Skin of body (tissue), 3 donors: ENCODE measurements at places on chromosomes 5 and 9. TPM values are rescaled to one million over a fixed set of nuclear protein-coding genes. Genes with fewer than 3 reads are reported as not detected.
A peak's percentile ranks its signal among the peaks of the same experiment; 100 is the strongest.

The ZNF462 gene
- 25.7 TPM for total RNA-seq

The TMEFF1 gene
- total RNA-seq = 4.7 TPM

The EGR1 gene
- 47.6 TPM for total RNA-seq

The KIF20A gene
- total RNA-seq = 16.3 TPM

The CYLC2 gene
- not detected for total RNA-seq

The RNF180 gene
- 4.6 TPM for total RNA-seq

The PNPLA7 gene
- 4.4 TPM for total RNA-seq

The ROR2 gene
- 12.0 TPM for total RNA-seq

DNA sequence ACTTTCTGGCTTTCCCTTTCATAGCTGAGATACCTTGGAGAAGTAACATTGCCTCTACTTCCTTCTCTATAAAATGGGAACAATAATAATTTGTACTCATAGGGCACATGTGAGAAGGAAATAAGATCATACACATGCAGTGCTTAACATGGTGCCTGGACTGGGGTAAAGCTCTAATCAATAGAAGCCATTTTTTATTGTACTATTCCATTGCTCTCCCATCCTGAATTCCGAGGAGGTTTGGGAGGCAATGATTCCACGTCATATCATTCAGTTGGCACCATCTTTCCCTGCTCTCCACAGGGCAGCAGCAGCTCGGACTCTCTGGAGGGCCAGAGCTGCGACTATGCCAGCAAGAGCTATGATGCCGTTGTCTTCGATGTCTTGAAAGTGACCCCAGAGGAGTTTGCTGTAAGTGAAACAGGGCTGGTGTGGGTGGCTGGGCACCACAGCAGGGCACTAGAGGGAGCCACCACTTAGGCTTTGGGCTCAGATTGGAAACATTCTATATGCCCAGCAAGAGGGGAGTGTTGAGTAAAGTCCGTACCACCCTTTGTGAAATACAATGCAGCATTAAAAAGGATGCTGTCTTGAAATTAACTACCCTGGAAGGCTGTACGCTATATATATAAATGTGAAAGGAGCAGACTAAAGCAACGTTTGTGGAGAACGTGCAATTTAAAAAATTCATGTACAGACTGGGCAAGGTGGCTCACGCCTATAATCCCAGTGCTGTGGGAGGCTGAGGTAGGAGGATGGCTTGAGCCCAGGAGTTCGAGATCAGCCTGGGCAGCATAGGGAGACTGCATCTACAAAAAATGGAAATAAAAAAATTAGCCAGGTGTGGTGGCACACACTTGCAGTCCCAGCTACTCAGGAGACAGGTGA, 51.2 kb downstream of the RALGPS1 start:
- DNase-seq = no peak

- peak; percentile 69 for DNase-seq
Measured at GRCh38 chr5:67971223-67971830, 244.2 kb upstream of the PIK3R1 start.

DNA sequence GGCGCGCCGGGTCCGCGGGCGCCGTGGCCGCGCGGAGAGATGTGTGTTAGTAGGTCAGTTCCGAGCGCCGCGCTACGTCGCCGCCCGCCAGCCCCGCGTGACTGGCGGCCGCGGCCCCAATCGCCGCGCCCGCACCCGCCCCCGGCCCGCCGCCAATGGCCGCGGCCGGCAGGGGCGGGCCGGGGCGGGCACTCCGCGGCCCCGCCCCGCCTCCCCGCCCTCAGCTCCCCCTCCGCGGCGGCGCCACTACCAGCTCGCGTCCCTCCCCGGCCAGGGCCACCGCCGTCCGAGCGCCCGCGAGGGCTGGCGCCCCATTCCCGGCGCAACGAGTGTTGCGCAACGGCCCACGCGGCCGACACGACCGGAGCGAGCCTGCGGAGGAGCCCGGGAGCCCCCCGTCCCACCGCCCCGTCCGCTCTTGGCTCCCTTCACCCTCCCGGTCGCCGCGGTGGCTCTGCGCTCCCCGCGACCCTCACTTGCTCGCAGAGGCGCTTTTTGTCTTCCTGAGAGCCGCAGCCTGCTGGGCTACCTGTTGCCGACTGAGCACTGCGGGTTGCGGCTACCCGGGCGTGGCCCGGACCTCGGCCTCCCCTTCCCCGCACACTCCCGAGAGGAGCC, at the start of gene NFIL3:
Gene NFIL3 (minus strand): TSS at position 48 of the 618 bp plus-strand sequence. CDS start 13,098 bp downstream, outside the sequence.
- DNase-seq = peak; percentile 54

- peak; percentile 24 for DNase-seq
Measured at GRCh38 chr5:135375040-135375793, 23.8 kb downstream of the MACROH2A1 start.

- peak; percentile 46 for DNase-seq
Measured at GRCh38 chr9:132769906-132770769, 99.9 kb downstream of the GTF3C4 start.

GRCh38 chr5:140110646-140110957, 3.3 kb upstream of the PURA start:
- DNase-seq = no peak

DNA sequence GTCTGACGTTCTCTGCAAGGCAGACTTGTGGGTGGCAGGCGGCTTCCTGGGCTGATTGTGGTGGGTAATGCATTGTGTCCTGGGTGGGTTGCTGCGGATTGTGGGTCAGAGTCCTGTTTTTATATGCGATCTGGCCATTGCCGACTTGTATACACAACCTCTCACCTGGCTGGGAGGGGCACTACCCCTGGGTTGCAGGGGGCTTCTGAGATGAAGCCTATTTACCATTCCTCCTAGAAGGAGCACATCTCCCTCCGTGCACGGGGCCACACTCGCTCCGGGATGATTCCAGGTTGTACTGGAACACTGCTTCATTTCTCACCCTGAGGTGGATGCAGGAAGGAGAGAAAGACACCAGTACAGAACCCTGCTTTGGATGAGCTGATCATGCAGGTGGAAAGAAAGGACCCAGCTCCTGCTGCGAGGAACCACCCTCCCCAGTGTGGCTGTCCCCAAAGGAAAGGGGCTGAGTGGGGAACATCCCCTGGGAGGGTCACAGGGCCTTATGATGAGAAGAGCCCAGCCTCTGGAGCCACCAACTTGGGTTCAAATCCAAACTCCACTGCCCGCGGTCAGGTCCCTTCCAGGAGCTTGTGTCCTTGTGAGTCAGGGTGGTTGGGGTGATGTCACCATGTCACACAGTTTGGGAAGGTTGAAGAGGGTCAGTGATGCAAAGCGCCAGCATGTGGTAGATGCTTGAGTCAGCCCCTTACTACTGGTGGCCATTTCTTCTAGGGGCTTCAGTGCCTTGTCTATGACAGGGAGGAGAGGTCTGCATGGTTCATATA, 151.8 kb upstream of the COL5A1 start:
- no peak for DNase-seq

GRCh38 chr5:14721990-14722656, 57.6 kb downstream of the OTULIN start:
- no peak for DNase-seq

GRCh38 chr9:79395228-79395627, 176.5 kb upstream of the TLE4 start:
- no peak for DNase-seq

DNA sequence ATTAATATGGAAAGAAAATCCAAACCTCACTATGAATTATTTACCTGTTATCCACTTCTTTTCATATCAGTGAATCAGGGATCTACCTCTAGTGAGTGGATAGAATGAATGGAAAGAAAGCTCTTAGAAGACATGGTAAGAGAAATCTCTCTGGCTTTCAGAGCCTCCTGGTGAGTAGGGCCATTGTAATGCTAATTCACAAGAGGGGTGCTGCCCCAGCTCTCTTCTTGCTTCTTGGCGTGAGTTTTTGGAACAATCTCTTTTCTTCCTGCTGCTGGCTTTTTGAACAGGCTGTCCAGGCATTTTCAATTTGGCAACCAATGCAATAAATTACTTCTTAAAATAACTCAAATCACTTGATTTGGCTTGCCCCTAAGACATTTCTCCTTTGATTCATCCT, 49.9 kb upstream of the KCNN2 start:
- no peak for DNase-seq

DNA sequence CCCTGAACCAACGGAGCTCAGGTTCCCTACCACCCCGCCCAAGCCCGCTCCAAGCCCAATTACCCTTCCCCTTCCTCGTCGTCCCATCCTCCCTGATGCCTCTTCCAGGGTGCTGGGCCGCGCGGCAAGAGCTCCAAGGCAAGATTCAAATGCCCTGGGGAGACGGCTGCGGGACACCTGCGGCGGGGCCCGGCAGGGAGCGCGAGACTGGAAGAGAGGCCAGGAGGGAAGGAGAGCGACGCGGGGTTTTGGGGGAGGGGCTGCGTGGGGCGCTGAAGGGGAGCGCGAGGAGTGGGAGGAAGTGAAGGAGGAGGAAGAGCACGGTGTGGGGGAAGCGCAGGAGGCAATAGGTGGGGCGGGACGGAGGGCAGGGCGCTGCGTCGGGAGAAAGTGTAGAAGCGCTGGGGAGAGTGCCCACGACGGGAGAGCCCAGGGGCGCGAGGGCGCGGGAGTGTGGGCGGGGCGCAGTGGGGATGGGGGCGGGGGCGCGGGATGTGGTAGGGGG, 975 bp upstream of the NXNL2 start:
- no peak for DNase-seq

DNA sequence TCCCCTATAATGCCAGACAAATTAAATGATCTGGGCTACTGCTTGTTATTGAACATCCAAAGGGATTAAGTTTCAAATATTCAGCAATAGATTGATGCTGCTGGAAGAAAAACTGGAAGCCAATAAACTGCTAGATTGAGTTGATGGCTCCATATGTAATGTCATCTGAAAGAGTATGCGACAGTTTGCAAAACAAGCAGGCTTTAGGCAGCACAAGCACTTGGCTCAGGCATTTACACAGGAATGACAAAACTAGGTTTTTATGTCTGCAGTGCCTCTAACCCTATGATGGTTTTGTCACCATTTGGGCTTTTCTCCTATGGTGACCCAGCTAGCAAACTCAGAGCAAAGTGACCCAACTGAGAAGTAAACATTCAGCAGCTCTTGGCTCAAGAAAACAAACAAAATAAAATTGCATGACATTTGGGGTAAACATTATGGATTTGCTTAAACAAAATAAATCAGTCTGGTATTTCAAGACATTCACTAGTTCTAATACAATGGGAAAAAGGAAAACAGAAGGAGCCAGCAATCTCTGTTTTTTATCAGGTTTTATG, 978.5 kb downstream of the DTWD2 start:
- no peak for DNase-seq

GRCh38 chr5:107426209-107426608, 244.5 kb downstream of the EFNA5 start:
- DNase-seq = no peak

DNA sequence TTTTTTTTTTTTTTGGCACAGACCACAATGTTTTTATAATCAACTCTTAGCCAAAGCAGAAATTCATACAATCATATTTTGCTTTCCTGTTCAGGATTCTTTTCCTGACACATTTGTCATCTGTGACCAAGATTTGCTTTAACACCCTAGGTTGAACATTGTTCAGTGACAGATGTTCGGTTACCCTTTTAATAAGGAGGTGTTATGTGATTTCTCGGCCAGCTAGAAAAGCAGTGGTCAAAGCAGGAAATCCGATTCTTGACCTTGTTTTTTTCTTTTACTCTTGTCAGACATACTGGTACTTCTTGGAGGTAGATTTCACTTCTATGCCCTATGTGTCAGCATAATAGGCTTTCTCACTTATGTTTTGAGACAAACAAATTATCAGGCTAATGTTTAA, 335.3 kb upstream of the ACTBL2 start:
- DNase-seq = no peak

- DNase-seq = no peak
Measured at GRCh38 chr9:32326146-32326545, 58.3 kb upstream of the ACO1 start.
